ELR (cell line): ENCODE measurements at places on chromosomes 4 and X.

GRCh38 chrX:41655631-41656030 is 33.1 kb upstream of the GPR34 start:
- DNase-seq: peak; percentile 65

DNA sequence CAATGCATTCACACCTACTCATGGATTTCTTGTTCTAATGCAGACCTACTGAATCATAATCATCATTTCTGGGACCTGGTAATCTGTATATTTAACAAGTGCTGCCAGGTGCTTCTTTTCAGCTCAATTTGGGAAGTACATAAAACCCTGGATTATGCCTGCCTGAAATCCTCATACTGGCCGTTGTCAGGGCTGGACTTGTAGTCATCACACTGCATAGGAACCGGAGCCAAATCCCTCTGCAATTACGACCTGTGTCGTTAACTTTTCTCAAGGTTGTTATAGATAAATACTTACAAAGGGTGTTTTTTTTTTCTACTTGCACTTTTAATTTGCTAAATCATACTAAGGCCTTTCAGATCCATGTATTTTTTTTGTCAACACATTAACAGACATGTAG is 294.9 kb upstream of the PRPS2 start:
- DNase-seq: no peak

GRCh38 chr4:182978152-182978827 is 61.1 kb upstream of the DCTD start:
- peak; percentile 77 for DNase-seq

- DNase-seq: no peak
Observed at GRCh38 chr4:114677346-114677979, 78.9 kb downstream of the UGT8 start.

DNA sequence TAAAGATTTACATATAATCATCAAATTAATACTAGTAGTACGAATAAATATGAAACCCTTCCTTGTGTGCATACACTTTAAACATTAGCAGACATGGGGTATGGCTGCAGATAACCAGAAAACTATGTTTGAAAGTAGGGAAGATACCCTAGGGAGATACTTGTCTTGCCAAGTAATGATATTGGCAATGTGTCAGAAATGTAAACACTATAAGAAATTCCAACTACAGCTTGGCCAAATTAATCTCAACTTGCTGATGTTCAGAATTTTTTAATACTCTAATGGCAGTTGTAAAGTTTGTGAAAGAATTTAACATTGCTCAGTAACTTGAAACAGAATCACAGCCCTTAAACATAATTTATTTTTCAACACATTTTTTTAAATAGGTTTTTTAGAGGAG is 27.4 kb upstream of the HPGD start:
- DNase-seq: no peak

- no peak for DNase-seq
Observed at GRCh38 chr4:7218686-7219085, 26.3 kb downstream of the SORCS2 start.

- DNase-seq: no peak
Observed at GRCh38 chr4:119833611-119834010, 205.0 kb upstream of the PDE5A start.

DNA sequence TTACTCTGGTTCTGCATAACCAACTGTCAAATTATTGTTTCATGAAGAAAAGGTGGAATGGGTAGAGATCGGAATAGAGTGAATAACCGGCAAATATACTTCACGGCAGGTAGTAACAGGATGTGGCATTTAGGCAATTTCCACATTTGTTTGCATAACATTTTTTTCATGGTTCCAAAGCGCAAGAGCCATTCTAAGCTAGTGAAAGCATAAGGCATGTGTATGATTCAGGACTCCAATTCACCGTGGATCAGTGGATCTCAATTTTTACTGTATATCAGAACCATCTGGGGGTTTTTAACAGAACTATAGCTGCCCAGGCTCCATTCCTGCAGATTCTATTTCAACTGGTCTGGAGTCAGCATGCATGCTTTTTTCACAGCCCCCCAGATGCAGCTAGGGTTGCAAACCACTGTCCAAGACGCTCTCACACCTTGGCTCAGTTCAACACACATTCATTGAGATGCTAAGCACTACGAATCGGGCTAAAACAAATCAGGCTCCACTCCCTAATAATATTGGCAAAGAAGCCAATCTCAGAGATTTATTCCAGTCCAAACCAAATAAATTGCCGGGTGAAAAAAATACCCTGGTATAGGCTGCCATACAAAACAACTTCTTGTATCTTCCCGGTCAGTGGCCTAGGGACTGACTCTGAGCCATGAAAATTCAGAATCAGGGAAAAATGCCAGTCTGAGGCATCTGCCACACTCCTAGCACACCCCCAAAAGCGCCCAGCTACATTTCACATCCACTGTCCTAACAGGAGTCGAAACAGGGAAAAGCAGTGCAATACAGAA is 30.0 kb downstream of the AFAP1 start:
- DNase-seq: no peak

GRCh38 chr4:2783790-2784189 is 9.1 kb upstream of the SH3BP2 start:
- no peak for DNase-seq

DNA sequence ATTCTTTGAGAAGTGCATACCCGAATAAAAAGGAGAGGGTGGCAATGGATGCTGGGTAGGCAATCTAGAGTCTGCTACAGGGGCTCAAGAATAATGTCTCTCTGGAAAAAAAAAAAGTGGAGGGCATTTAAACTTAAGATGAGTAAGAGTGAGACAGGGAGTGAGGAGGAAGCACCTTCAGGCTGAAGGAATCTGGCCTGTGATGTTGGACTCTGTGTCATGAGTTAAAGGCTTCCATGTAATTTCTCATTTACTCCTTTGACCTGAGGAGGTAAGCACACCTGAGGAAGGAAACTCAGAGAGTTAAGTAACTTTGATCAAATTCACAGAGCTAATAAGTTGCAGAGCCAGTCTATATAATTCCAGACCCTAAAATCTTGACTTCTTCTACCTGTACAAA is 3.2 kb upstream of the PRKG2 start:
- DNase-seq: no peak
